ENCODE measurements at places on chromosomes 5 and 9.

GRCh38 chr9:4167079-4167671 lies 132.7 kb downstream of the GLIS3 start:
- H3K27me3 ChIP-seq = peaks cover 3% of the 10 kb centered on the region
- no peaks in the 10 kb centered on the region for H3K4me1 ChIP-seq
- peaks cover under 1% of the 10 kb centered on the region for H3K36me3 ChIP-seq
- no peak overlapping the region for H3K27ac ChIP-seq
- no peak for DNase-seq

- H3K4me1 ChIP-seq = no peaks in the 10 kb centered on the region
- peaks cover 7% of the 10 kb centered on the region for H3K36me3 ChIP-seq
- no peak for DNase-seq
- H3K27me3 ChIP-seq = no peaks in the 10 kb centered on the region
- no peak overlapping the region for H3K27ac ChIP-seq
These were observed 67.9 kb downstream of the XRCC4 start for GRCh38 chr5:83145241-83145640.

DNA sequence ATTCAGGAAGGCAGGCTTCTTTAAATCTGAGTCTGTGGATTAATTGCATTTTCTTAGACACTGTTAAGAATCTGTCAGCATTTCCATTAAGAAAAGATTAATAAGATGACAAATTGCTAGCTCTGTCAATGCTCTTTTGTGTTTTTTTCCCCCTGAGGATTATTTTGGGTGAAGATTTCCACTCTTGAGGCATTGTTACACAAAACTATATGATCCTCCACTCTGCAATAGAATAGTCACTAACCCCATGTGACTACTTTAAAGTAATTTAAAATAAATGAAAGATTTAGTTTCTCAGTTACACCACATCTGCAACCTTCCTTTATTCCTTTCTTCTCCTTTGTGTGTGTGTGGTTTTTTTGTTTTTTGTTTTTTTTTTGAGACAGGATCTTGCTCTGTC lies 82.0 kb downstream of the ACER2 start:
- H3K27ac ChIP-seq = peak overlapping the region; percentile 9
- H3K4me3 ChIP-seq = no peak overlapping the region
- no peak for DNase-seq
- no peaks in the 10 kb centered on the region for H3K36me3 ChIP-seq
- H3K4me1 ChIP-seq = peaks cover 25% of the 10 kb centered on the region

DNA sequence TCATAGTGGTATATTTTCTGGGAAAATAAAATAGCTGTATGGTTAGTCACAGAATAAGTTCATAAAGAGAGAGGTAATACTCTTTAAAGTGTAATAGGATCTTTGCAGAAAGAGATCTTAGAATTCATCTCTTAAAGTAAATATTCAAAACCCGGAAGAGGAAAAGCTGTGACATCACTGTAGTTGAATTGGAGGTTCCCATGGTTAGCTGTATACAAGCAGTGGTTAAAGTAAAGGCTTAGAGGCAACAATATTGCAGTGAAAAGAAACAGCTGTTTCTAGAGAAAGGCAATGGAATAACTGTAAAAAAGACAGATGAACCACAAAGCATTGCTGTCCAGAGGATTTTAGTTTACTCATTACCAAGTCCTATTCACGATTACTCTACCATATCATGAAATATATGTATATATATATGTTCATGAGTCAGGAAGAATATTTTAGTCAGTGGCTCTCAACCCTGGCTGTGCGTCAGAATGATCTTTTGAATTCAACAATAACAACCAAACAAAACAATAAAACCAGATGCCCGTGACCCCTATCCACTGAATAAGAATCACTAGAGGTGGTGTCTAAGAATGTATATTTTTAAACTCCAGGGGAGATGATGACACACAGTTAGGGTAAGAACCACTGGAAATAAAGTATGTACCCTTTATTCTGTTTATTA lies 4.7 kb downstream of the ERCC6L2 start:
- no peak for DNase-seq
- no peaks in the 10 kb centered on the region for H3K27me3 ChIP-seq
- H3K4me3 ChIP-seq = no peak overlapping the region
- H3K36me3 ChIP-seq = peaks cover 46% of the 10 kb centered on the region
- no peak overlapping the region for H3K27ac ChIP-seq
- H3K4me1 ChIP-seq = peaks cover 9% of the 10 kb centered on the region

DNA sequence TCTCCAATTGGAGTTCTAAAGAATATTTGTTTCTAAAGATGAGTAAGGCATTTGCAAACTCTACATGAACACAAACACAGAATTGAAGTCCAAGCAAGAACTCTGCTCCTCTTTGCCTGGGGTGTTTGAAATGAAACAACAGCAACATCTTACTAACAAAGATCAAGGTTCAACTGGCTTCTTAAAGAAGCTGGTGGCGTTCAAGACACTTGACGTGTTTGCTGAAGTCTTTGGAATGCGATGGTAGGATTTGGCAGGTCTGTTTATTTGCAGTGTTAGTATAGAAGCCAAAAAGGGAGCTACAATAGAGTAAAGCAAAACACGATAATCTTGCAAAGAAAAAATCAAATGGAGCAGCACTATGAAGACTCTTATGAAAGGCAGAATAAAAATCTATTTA lies 94.9 kb downstream of the BASP1 start:
- no peak overlapping the region for H3K4me3 ChIP-seq
- H3K27ac ChIP-seq = no peak overlapping the region
- no peak for DNase-seq
- no peaks in the 10 kb centered on the region for H3K36me3 ChIP-seq
- peaks cover 30% of the 10 kb centered on the region for H3K4me1 ChIP-seq
- H3K27me3 ChIP-seq = peaks cover 2% of the 10 kb centered on the region

DNA sequence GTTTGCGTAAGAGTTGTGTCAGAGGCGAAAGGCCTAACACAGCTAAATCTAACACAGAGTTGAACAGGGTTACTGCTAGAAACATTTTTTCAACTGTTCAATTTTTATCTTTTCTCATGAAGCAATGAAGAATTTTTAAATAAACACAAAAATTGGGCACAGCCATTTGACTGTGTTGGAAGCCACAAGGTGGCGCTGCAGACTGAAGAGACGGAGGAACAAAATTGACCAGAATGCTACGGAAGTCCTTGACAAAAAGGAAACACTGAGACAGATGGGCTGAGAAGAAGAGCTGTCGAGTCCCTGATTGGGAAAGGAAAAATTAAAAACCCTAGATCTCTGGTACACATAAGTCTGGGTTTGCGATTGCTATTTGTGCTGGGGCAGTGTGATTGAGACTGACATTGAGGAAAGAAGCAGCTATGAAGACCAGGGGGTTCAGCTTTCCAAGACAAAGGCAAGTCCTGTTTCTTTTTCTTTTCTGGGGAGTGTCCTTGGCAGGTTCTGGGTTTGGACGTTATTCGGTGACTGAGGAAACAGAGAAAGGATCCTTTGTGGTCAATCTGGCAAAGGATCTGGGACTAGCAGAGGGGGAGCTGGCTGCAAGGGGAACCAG lies at the start of gene PCDHB9:
PCDHB9 (plus strand) TSS at position 265 of the 616 bp plus-strand sequence; CDS start at position 423, 158 bp downstream.
- H3K4me1 ChIP-seq = peaks cover 6% of the 10 kb centered on the region
- peak within 1 kb of the TSS; percentile 34 for H3K27ac ChIP-seq
- peak; percentile 42 for DNase-seq
- peaks cover 85% of the 10 kb centered on the region for H3K36me3 ChIP-seq
- no peaks in the 10 kb centered on the region for H3K27me3 ChIP-seq
- H3K4me3 ChIP-seq = peak within 1 kb of the TSS; percentile 66

DNA sequence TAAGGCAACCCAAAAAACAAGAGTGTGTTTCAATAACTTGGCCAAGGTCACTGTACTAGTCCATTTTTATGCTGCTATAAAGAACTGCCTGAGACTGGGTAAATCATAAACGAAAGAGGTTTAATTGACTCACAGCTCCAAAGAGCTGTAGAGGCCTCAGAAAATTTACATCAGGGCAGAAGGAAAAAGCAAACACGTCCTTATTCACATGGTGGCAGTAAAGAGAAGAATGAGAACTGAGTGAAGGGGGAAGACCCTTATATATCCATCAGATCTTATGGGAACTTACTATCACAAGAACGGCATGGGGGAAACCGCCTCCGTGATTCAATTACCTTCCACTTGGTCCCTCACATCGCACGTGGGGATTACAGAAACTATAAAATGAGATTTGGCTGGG lies 64.3 kb upstream of the CAMK4 start:
- peaks cover 12% of the 10 kb centered on the region for H3K4me1 ChIP-seq
- H3K27ac ChIP-seq = no peak overlapping the region
- no peak for DNase-seq
- H3K27me3 ChIP-seq = peaks cover 10% of the 10 kb centered on the region

DNA sequence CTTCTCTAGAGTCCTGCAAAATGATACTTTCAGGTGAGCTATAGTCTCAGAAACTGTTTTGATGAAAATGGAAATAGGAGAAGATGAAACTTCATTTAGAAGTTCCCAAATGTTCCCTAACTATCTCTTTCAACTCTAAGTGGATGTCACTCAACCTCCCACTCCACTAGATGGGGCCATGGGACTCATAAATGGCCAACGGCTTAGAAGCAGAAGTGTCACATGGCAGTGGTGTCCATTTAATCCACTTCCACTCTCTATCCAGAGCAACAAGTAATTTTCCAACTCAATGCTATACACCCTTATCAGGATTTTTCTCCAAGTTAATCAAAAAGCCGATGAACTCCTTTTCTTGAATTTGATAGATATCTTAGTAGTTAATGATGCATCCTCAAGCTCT lies 295.7 kb downstream of the EDIL3 start:
- no peak overlapping the region for H3K4me3 ChIP-seq
- H3K27me3 ChIP-seq = no peaks in the 10 kb centered on the region
- no peak overlapping the region for H3K27ac ChIP-seq
- DNase-seq = no peak
- peaks cover 19% of the 10 kb centered on the region for H3K4me1 ChIP-seq
- H3K36me3 ChIP-seq = peaks cover 8% of the 10 kb centered on the region

DNA sequence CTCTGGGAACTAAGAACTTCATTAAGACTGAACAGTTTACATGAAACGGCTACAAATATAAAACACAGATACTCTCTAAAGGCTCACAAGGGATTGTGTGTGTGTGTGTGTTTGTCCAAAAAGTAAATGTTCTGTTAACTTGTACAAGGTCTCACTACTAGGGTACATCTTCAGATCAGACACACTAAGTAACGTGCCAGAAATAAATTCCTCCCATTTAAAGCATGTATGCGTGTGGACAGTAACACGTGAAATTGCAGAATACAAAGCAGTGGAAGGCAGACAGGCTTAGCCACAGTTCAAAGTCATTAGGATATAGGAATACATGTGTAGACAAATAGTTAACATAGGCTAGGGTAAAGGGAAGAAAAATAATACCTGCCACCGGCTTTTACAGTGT lies 1.8 kb downstream of the BNC2 start:
- peaks cover 49% of the 10 kb centered on the region for H3K4me1 ChIP-seq
- no peak overlapping the region for H3K27ac ChIP-seq
- peaks cover 32% of the 10 kb centered on the region for H3K27me3 ChIP-seq
- H3K4me3 ChIP-seq = peak overlapping the region; percentile 99
- no peaks in the 10 kb centered on the region for H3K36me3 ChIP-seq

GRCh38 chr5:164306662-164307061 lies 801.2 kb downstream of the MAT2B start:
- H3K27me3 ChIP-seq = no peaks in the 10 kb centered on the region
- no peak overlapping the region for H3K4me3 ChIP-seq
- no peaks in the 10 kb centered on the region for H3K36me3 ChIP-seq
- peaks cover 16% of the 10 kb centered on the region for H3K4me1 ChIP-seq
- H3K27ac ChIP-seq = no peak overlapping the region

All from nephron progenitor cell (in vitro differentiated cells).